ENCODE measurements at places on chromosomes 6 and 20.

GRCh38 chr6:142867988-142868812 lies 76.8 kb downstream of the HIVEP2 start:
- no peak for DNase-seq

DNA sequence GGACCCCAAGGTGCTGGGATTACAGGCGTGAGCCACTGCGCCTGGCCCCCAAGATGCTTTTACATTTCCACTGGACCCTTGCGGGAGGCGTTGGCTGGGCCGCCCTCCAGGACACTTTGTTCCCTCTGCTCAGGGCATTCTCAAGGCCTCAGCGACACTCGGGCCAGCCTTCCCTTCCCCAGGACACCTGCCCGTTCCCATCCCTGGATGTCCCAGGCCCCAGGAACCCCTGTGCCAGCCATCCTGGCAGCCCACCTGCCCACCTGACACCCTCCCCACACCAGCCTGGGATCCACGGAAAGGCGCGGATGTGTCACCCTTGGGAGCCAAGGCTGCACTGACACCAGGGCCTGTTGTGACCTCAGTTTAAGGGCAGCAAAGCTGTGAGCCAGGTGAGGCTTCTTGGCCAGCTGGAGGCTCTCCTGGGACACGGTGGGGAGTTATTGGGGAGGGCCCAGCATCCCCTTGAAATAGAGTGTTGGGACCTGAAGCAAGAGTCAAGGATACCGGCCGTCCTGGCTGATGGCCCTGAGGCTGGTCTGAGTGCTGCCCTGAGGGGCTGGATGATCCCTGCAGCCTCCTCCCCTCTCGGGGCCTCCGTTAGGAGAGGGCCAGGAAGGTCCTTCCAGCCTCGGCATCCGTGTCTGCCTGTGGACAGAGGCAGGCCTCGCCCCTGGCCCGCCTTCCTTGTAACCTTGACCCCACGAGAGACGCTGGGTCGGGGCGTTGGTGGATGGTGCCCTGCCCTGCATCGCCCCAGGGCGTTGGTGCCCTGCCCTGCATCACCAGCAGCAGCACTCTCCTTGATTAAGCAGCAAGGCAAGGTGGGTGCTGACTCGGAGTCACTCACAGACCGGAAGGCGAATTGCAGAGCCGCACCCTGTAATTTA lies 84.2 kb upstream of the BHLHE23 start:
- DNase-seq = no peak

DNA sequence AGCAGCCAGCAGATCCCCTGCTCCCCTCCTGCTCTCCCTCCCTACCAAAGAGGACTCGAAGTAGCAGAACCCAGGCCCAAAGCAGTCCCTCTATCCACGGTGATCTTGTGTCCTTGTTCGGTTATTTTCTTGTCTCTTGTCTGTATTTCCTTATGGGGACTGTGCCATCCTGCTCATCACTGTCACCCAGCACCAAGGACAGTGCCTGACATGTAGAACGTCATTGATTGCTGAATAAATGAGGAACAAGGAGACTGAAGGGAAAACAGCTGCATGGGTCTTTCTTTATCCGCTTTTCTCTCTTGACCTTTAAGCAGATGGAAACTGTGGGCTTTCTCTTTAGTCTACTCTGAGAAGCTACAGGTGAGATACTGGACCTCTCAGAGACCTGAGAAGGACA lies 29.4 kb upstream of the ZNF831 start:
- no peak for DNase-seq

DNA sequence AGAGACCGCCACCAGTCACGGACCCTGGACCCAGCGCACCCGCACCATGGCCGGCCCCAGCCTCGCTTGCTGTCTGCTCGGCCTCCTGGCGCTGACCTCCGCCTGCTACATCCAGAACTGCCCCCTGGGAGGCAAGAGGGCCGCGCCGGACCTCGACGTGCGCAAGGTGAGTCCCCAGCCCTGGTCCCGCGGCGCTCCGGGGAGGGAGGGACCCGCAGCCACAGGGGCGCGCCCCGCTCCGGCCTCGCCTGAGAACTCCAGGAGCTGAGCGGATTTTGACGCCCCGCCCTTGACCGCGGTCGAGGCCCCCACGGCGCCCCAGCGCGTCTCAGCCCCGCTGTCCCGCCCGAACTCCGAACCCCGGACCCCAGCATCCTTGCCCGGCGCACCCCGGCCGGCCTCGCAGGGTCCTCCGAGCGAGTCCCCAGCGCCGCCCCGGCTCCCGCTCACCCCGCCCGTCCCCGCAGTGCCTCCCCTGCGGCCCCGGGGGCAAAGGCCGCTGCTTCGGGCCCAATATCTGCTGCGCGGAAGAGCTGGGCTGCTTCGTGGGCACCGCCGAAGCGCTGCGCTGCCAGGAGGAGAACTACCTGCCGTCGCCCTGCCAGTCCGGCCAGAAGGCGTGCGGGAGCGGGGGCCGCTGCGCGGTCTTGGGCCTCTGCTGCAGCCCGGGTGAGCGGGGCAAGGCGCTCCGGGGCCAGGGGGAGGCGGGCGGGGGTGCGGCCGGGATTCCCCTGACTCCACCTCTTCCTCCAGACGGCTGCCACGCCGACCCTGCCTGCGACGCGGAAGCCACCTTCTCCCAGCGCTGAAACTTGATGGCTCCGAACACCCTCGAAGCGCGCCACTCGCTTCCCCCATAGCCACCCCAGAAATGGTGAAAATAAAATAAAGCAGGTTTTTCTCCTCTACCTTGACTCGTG lies at the start of gene OXT:
TSS of gene OXT (plus strand) at position 11 of the 920 bp plus-strand sequence. CDS start at position 47, 36 bp downstream.
- DNase-seq = no peak

DNA sequence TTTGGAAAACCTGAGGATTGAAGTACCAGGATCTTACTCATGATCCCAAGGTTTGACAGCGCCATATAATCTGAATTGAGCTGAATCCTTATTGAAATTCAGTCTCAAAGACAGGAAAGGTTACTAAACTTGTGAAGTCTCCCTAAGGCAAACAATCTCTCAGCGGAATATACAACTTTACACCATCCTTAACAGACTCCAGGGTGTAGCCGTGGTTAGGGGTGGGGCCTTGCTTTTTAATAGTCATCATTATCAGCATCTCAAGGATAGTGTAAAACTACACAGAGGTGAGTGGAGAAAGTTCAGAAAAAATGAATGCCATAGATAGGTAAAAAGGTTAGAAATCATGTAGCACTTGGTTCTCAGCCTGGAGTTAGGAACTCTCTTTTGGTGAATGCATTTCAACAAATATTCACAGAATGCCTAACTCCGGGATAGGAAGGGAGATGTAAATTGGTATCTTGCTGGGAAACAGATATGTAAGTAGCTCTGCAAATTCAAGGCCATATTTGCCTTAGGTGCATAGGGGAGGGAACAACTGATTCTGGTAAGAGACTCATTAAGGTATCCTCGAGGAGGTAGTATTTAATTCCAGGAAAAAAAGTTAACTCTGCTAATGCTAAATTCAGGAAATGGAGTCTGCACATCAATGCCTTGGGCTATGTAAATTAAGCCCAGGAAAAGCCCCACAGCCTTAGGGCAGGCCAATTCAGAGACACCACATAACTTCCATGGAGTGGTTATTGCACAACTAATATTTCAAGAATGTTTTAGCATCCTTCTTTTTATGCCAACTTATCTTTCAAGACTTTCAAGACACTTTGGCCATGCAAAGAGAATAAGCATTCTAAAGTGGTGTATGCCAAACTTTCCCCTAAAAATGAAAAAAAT lies 61.6 kb downstream of the SNAP25 start:
- DNase-seq = no peak

DNA sequence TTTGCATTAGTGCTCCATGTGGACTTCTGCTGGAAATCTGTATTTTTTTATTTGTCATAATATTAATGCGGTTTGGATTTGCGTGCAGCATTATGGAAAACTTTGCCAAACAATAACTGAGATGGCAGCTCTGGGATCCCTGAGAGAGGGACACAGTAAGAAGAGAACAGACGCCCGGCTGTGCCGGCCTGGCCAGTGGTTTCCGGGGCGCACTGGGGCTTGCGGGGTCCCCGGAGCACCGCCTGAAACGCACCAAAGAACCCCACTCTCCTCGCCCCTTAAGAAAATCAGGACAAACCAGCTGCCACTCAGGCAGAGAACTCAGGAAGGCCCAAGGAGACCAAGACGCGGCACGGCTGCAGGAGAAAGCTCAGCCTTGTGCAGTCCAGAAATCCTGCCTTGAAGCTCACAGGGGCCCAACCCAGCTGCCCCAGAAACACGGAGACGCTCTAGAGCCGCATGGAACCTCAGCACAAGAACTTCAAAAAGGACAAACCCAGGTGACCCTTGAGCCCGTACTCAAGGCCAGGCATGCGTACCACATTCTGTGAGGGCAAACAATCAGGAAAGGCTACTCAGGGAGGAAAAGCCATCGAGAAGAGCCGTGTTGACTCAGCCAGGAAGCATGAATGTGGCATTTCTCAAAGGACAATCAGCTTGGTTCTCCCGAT lies 226.5 kb upstream of the CDYL start:
- DNase-seq = no peak

- no peak for DNase-seq
Measured at GRCh38 chr6:135789375-135790050, 62.0 kb upstream of the PDE7B start.

DNA sequence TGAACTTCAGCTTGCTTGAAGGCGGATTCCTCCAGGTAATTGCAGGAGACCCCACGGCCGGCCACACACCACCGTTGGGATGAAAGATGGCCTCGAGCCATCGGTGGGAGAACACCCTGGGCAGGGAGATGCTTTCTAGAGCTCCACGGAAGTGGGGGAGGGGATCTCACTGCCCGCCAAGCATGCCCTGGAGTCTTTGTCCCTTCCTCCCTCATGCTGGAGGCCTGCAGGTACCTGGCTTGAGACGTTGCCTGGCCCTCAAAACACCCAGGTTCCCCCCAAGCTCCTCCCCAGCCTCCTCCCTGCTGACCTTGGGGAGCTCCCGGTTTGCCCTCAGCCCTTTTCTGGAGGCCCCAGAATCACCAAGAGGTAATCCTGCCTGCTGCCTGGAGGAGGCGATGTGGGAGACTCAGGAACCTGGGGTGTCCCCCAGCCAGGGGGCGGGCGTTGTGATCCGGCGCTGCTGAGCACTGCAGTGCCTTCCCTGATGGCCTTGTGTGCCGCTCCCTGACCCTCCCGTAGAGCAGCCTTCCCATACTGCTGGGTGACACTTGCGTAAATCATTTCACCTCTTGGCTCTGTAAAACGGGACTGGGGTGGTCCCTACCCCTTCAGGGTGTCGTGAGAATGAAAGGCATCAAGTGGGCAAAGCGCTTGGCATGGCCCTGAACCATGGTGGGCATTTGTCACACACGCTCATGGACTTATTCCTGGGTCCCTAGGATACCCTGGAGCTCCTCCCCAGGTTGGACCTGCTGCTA lies 91.4 kb downstream of the CEBPB start:
- no peak for DNase-seq

GRCh38 chr6:137666202-137666774 lies 172.1 kb upstream of the OLIG3 start:
- no peak for DNase-seq

- DNase-seq = no peak
Measured at GRCh38 chr6:36852481-36853147, 13.4 kb upstream of the CPNE5 start.

DNA sequence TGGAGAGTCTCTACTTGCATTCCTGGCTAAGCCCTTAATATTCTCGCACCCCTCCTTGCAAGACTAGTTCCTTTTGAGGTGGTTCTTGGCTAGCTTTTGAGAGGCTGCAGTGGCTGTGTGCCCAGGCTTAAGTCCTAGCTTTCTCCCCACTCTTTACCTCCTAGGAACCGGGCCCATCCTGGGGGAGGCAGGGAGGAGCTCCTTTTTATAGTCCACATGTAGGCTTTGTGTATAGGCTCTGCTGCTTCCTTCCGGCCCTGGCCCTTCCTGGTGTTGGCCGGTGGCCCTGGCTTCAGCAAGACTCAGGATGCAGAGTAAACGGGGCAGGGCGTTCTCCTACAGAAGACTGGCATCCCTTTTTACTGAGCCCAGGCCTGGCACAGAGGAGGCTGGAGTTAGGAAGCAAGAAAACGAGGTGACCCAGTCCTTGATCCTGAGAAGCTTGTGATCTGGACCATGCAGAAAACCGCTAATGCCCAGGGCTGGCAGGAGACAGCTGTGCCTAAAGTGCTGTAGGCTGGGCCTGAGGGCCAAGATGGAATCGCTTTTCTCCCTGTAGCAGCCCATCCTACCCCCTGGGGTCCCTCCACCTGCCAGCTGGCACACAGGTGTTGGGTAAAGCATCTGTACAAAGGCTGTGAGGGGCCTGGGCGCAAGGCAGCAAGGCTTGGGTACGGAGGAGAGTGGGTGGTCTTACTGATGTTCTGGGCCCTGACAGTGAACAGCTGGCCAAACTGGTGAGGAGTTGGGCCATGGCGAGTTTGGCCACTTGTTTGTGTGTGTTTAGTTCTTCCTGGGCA lies 8.7 kb downstream of the PLCG1 start:
- no peak for DNase-seq

- DNase-seq = no peak
Measured at GRCh38 chr20:363319-364078, 16.6 kb downstream of the NRSN2 start.

- DNase-seq = no peak
Measured at GRCh38 chr20:7829776-7830175, 110.5 kb downstream of the HAO1 start.

- no peak for DNase-seq
Measured at GRCh38 chr6:41327177-41327576, 8.2 kb upstream of the NCR2 start.

DNA sequence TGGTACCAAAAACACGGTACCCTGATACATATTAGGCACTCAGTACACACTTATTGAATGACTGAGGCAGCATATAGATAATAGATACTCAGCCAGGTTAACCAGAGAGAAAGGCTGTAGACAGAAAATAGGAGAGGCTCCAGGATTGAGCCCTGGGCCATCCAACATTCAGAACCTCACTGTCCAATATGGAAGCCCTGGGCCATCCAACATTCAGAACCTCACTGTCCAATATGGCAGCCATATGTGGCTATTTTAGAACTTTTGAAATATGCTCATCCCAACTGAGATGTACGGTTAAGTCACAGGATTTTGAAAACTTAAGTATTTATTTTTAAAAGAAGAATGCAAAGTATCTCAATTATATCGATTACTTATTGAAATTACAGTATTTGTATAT lies 142.5 kb upstream of the ID4 start:
- no peak for DNase-seq

- DNase-seq = no peak
Measured at GRCh38 chr6:116108836-116109235, 8.2 kb downstream of the NT5DC1 start.

DNA sequence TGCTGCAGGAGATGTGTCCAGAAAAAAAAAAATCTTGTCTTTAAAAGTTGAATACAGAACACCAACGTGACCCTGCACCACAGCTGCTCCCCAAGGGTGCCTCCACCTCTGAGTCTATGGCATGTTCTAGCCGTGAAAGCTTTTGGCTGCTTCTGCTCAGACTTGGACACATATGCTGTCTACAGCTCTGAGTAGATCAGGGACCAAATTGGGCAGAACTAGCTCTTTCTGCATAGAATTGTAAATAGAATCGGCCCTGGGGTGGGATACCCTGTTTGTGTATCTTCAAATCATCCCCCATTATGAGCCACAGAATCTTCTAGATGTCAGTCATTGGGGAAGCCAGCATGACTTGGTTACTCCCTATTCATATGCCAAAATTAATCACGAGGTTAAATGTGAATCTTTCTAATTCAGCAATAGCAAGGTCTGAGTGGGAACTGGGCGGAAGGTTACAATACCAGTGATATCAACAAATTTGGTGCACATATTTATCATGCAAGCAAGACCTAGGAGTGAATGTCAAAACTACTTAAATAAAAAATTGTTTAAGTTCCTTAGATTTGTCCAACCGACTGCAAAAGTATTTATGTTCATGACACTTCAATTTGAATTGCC lies 302.8 kb downstream of the KIF16B start:
- DNase-seq = no peak

GRCh38 chr6:125798734-125799508 lies 8.2 kb downstream of the NCOA7 start:
- no peak for DNase-seq

All from AG09319 (cell line).